ENCODE measurements at places on chromosomes 1 and 21. TPM values are rescaled to one million over a fixed set of nuclear protein-coding genes. Genes with fewer than 3 reads are reported as not detected.

Gene IRF6
- total RNA-seq, result 0.84 TPM

Gene CD2
- 0.42 TPM for total RNA-seq

Gene LRRC8C
- total RNA-seq, result 7.7 TPM

Gene INKA2
- 4.0 TPM for total RNA-seq

Gene SAMD11
- 6.2 TPM for total RNA-seq

Gene ZFP69
- total RNA-seq, result 5.6 TPM

Gene TRABD2B
- total RNA-seq, result 4.0 TPM

Gene MIXL1
- total RNA-seq, result not detected

Gene OR6N1
- total RNA-seq, result not detected

Gene MEX3A
- total RNA-seq, result 1.6 TPM

Gene SLC37A1
- total RNA-seq, result 6.5 TPM

Gene AGTRAP
- 50.8 TPM for total RNA-seq

Gene S100A8
- total RNA-seq, result 10.8 TPM

Gene LEFTY1
- not detected for total RNA-seq

Gene CNR2
- total RNA-seq, result not detected

Gene TNFAIP8L2
- total RNA-seq, result 2.8 TPM

Gene CFAP45
- 0.32 TPM for total RNA-seq

Gene OR2T35
- not detected for total RNA-seq

Gene FCMR
- not detected for total RNA-seq

Gene C1orf74
- 0.50 TPM for total RNA-seq

Gene KCNN3
- 17.0 TPM for total RNA-seq

Gene VWA1
- 99.7 TPM for total RNA-seq

Gene RIMKLA
- total RNA-seq, result 1.8 TPM

Gene NCSTN
- total RNA-seq, result 47.3 TPM

Gene DCST1
- total RNA-seq, result not detected

Gene GJA5
- 13.7 TPM for total RNA-seq

Gene WDR64
- total RNA-seq, result not detected

Gene CHODL
- total RNA-seq, result 4.8 TPM

Gene NLRP3
- 1.7 TPM for total RNA-seq

Gene PYHIN1
- total RNA-seq, result 1.3 TPM

Gene UBE2U
- not detected for total RNA-seq

Gene VHLL
- total RNA-seq, result not detected

Gene CFHR5
- not detected for total RNA-seq

Gene PUM1
- 92.1 TPM for total RNA-seq

Gene RBM11
- total RNA-seq, result 1.6 TPM

Gene HPCAL4
- total RNA-seq, result not detected

Gene OR2L2
- not detected for total RNA-seq

Gene DENND2C
- total RNA-seq, result 2.5 TPM

Gene SEMA4A
- total RNA-seq, result 3.3 TPM

Gene FAM72B
- total RNA-seq, result not detected

Gene CFAP141
- not detected for total RNA-seq
